NCI-H2171 (cell line): ENCODE measurements at places on chromosomes 1 and 21.
A peak's percentile ranks its signal among the peaks of the same experiment; 100 is the strongest.

DNA sequence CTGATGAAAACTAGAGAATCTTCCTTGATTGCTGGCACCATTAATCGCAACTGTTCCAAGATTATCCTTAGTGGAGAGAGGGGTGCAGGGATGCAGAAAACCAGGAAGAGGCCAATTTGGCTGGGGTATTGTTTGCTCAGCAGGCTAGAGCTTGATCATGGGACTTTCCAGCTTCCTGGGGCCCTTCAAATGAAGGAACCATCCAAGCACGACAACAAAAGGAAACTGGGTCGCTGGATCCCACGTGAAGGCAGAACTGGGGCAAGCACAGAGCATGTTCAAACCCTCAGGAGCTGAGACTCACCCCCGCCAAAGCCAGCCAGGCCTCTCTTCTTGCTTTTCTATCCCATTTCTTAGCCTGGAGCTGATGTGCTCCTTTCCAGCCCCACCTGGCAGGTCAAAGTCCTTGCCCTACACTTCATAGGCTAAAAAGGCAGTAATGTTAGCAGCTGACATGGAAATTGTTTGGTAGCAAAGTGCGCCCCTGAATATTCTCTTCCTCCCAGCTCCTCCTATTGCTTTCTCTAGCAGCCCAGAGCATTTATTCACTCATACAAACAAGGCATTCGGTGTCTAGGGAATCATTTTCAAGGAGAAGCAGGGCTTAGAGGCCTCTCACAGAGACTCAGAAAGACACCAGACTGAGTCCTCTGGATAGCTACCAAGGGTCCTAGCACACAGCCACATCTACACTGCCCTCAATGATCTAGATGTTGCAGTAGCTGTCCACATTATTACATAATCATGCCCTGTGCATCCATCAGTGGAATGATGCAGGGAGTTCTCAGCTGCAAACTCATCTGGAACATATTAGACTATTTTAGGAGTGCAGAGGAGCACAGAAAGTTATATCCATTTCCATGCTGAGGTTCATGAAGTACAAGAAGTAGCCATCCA, 11.5 kb downstream of the KCNA2 start:
- no peak for DNase-seq

GRCh38 chr1:30283199-30283962, 440.0 kb downstream of the MATN1 start:
- no peak for DNase-seq

GRCh38 chr1:59695252-59695651, 119.5 kb upstream of the HOOK1 start:
- no peak for DNase-seq

- DNase-seq, result no peak
These were observed 10.5 kb upstream of the LAX1 start for GRCh38 chr1:203754455-203754864.

- no peak for DNase-seq
These were observed 606.9 kb downstream of the NUF2 start for GRCh38 chr1:163928651-163929050.

GRCh38 chr1:96660503-96660902, 61.1 kb upstream of the PTBP2 start:
- no peak for DNase-seq

DNA sequence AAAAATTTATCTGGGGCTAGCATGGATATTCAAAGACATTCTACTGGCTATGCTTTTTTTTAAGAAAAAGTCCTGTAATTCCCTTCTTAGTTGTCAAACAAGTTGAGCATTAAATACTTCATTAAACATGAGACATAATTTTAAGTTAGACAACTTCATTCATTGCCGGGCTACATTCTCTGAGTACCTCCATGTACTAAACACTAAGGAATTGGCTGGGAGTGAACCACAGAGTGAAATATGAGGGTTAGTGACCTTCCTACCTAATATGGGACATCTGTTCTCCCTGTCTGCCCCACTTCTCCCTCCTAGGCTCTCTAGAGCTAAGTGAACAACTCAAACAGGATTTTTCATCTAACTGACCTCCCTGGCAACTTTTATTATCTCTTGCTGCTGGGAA, 370.4 kb downstream of the VAV3 start:
- no peak for DNase-seq

DNA sequence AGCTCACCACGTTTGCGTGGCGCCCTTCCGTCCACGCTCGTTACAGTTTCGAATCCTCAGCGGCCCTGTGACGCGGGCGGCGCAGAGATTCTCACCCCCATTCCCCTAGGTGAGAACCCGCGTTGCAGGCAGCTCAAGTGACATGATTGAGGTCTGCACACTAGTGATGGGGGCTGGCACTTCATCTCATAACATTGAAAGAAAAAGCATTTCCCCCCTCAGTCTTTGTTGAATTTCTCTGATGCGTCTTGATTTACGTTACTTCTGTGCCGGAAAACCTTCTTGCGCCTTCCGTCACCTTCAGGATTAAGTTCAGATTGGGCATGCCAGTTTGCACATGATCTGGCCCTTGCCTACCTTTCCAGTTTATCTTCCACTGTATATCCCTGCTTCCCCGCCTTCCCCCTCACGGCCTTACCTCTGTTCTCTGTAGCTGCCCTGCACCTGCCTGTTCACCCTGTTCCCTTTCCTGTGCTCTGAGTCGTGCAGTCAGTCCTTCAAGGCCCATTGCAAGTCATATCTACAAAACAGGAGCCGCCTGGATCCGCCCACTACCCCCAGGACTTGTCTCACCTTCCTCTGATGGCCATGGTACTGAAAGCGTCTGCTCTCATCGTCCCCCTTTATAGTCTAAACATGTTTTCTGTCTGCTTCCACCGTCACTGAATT, 1.1 kb downstream of the CTPS1 start:
- DNase-seq, result no peak

GRCh38 chr1:51093581-51093980, 8.4 kb upstream of the C1orf185 start:
- DNase-seq, result no peak

- no peak for DNase-seq
These were observed 4.3 kb downstream of the AMPD1 start for GRCh38 chr1:114691061-114691460.

DNA sequence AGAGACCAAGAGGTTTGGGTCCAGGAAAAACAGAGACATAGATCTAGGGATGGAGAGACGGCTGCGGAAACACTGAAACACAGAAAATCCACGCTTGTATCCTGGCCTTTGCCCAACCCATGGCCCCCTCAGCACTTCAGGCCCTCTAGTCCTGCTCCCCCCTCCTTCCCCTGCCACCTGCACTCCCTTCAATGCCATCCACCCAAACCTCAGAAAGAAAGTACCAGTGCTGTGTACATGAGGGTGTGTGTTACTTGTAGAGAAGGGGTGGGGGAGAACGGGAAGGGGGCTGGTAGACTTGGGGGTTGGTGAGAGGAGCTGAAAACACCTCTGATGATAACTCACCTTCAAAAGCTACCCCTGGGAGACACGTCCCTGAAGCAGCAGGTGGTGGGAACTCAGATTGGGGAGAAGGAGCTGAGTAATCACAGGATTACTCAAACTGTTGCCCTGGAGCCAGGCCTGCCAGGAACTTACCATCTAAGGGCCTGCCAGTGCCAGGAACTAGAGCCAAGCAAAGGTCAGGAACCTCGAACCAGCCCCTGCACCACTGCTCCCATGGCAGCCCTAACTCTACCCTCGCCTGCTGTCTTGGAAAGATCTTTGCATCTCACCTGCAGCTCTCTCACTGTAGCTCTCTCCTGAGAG, 11.5 kb downstream of the RORC start:
- no peak for DNase-seq

- DNase-seq, result no peak
These were observed 12.4 kb downstream of the FYB2 start for GRCh38 chr1:56806804-56807203.

GRCh38 chr1:166340709-166341108, 173.9 kb upstream of the FAM78B start:
- no peak for DNase-seq

DNA sequence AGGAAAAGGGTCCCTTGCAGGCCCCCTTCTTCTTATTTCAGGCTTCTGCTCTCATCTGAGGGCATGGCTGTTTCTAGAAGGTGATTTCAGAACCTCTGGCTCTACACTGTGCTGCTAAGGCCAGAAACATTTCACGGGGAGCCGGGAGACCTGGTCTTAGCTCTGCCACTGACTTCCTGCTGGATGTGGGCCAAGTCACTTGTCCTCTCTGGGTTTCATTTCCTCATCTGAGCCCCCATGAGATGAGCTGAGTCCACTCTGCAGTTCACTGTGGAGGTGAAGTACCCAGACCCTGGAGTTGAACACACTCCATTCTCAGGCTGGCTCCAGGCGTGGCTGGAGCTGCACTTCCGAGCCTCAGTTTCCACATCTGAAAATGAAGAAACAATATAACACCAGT, 2.1 kb downstream of the PADI1 start:
- no peak for DNase-seq

DNA sequence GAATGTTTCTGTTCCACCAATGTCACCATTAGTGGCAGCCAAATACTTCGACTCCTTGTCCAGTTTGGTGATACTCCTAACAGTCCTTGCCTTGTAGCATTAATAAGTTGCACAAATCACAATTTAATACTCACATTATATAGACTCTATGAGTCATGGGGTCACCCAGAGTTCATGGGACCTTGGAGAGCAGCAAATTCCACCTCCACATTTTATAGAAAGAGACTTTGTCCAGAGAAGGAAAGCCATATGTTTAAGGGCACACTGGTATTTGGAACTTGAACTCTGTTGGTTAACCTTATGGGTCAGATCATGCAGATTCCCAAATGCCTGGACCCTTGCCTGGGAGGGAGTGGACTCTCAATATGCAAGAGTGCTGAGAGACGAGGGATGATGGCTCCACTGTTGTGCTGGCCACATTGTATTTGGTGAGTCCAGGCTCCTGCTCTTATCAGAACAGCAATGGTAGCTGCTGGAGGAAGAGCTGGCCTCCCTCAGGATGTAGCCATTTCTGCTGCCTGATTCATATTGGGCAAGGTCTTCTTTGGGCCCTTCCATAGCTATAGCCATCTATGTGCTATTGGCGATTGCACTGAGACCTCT, 30.6 kb downstream of the DNAJC6 start:
- DNase-seq, result no peak

GRCh38 chr1:150164224-150164623, 14.5 kb downstream of the PLEKHO1 start:
- no peak for DNase-seq

GRCh38 chr1:202046748-202047708, 36.6 kb downstream of the ELF3 start:
- no peak for DNase-seq

DNA sequence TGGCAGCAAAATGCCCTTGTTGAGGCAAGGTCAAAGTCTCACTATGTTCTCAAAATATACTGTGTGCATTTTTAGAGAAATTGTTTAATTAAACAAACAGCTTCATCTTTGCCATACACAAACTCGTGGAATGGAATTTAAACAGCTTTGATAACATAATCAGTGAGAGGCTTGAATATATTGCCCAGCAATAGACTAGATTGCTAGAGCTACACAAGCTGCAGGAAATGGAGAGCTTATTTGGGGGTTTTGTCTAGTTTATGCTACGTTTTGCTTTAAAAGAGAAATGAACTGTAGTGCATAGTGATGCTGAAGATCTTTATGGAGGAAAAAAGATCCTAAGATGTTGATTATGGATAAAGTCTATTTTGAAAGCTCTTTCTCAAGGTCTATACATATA, 166.8 kb upstream of the HMCN1 start:
- DNase-seq, result no peak

GRCh38 chr1:58258082-58258481, 288.4 kb downstream of the OMA1 start:
- no peak for DNase-seq

DNA sequence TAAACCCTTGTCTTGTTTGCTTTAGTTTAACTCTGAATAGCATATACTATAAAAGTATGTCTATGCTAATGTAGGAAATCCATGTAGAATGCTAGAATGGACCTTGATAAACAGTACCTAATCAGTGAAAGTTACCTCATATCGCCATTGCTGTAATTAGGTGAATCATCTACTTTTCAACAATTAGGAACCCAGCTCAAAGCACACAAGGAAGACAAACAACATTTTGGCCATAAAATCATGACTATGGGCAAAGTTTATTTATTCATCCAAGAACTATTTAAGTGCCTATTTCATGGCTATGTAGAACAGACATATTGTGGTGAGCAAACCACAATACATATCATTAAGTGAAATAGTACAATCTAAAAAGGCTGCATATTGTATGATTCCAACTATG, 1043.2 kb downstream of the BRINP3 start:
- no peak for DNase-seq

- DNase-seq, result no peak
These were observed 550.1 kb downstream of the LTN1 start for GRCh38 chr21:28442624-28443023.

- peak; percentile 63 for DNase-seq
These were observed 8.0 kb upstream of the NAV1 start for GRCh38 chr1:201530741-201531531.

GRCh38 chr1:234597894-234598293, 12.1 kb downstream of the IRF2BP2 start:
- no peak for DNase-seq

DNA sequence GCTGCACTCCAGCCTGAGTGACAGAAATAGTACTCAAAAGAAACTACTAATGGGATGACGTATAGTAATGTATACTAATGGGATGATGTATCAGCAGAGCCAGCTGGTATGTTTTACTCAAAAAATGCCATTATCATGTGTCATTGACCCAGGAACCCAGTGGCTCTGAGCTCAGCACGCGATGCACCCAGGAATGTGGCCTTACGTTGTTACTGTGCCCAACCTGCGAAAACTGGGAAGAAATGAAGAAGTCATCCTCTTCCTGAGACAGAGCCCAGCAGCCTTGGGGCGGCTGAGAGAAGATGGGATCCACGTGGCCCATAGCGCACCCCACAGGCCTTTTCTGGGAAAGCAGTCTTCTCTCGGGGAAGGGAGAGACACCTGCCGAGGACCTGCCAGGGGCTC, 8.8 kb downstream of the UBE2J2 start:
- no peak for DNase-seq
